ENCODE measurements at places on chromosomes 3 and 15. TPM values are rescaled to one million over a fixed set of nuclear protein-coding genes. Genes with fewer than 3 reads are reported as not detected.

DNA sequence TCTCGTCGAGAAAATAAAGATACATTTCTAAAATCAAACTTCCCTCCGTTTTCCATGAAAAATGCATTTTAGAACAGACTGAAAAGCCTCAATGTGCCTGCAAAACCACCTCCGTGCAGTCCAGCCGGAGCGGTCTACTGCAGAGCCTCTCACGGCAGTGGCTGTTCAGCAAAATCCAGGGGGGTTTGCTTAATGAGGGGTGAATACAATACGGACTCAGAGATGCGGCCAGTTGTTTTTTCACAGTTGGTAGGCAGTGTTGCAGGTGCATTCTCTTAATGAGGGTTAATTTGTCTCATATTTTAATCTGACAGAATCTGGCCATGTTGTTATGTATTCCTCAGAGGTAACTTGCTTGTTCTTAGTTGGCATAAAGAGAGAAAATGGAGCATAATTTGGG lies 223.0 kb downstream of the EBLN2 start:
- no peak overlapping the region for H3K4me3 ChIP-seq
- H3K27ac ChIP-seq, result no peak overlapping the region
- H3K36me3 ChIP-seq, result no peaks in the 10 kb centered on the region

DNA sequence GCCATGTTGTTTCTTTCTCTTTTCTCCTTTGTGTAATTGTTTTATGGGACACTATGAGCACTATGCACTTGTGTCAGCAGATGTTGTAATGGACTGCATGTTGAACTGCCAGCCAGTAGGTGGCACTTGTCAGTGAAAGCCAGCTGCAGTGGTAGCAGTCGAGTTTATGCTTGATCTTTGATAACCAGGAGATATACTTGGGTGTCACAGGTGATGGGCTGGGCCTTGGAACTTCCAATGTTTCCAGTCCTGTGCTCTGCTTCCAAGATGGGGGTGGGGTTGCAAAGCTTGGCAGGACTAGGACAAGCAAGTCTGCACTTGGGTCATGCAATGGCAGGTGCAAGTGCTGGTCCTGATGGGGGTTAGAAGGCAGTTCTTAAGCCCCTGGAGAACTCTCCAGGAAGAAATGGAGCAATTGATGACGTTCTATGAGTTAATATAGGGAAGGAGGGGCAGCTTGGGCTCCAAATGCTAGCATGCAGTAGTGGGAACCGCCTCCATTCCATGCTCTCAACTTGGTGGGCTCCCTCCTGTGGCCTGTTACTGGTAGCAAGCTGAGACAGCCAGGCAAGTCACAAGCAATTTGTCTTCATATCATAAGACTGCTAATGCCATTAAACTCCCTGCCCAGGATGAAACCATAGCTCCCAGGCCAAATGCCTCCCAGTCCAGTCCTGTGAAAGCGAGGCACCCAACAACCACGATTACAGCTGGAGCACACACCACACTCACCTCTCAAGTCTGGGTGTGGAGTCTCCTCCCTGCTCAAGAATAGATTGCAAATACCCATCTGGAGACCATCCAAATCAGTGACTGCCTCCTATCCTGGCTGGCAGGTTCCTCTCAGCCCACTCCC lies 287.2 kb downstream of the CGGBP1 start:
- no peaks in the 10 kb centered on the region for H3K4me1 ChIP-seq
- H3K4me3 ChIP-seq, result no peak overlapping the region
- no peak overlapping the region for H3K27ac ChIP-seq
- no peaks in the 10 kb centered on the region for H3K36me3 ChIP-seq
- H3K27me3 ChIP-seq, result no peaks in the 10 kb centered on the region
- no peak for DNase-seq

DNA sequence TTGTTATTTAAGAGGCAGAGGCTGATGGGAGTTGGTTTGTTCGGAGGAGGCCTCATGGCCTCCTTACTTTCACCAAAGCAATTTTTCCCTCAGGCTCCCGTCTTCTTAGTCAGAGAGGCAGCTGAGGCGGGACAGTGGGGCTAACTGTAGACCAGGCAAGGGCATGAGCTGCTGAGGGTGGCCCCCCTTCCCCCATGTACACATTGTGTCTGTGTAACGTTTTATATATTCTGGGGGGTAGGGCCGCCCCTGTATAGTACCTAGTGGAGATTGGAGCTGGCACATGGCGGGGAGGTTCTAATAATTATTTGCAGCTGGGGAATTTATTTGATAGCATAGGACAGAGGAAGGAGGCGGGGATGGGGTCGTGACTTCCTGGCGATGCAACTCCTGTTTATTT lies 35.1 kb downstream of the NGRN start:
- no peak for DNase-seq
- no peak overlapping the region for H3K27ac ChIP-seq
- no peaks in the 10 kb centered on the region for H3K4me1 ChIP-seq
- H3K36me3 ChIP-seq, result no peaks in the 10 kb centered on the region

- no peaks in the 10 kb centered on the region for H3K36me3 ChIP-seq
- no peak overlapping the region for H3K27ac ChIP-seq
- no peaks in the 10 kb centered on the region for H3K27me3 ChIP-seq
- no peak overlapping the region for H3K4me3 ChIP-seq
Observed at GRCh38 chr3:78888635-78889034, 879.2 kb downstream of the ROBO1 start.

DNA sequence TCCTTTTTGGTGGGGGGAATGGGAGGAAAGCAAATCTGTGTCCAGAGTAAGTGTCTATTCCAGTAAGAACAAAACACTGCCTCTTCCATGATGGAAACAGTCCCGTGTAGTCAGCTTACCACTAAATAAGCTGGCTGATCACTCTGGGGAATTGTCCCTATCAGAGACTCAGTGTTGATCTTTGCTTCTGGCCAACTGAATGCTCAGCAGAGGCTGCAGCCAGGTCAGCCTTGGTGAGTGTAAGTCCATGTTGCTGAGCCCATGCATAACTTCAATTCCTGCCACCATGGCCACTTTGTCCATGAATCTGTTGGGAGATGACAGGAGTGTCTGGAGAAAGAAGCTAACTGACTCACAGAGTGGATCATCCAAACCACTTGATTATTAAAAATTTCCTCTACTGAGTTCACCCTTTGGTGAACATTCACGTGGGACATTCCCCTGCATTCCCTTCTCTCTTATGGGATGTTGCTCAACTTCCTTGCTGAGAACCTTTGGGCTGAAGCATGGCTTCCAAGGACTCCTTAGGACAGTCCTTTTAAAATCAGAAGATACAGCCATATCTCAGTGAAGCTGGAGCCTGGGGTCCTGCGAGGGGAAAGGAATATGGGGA lies 33.9 kb upstream of the XCR1 start:
- H3K4me3 ChIP-seq, result no peak overlapping the region
- peaks cover 3% of the 10 kb centered on the region for H3K27me3 ChIP-seq
- DNase-seq, result no peak
- H3K27ac ChIP-seq, result no peak overlapping the region
- H3K4me1 ChIP-seq, result peaks cover 6% of the 10 kb centered on the region

Gene TUSC2
- 39.6 TPM for total RNA-seq

Gene GPR156
- total RNA-seq, result 0.48 TPM

Measured in transverse colon (tissue), 4 donors.